Activated CD8-positive, alpha-beta memory T cell treated with anti-CD3 and anti-CD28 coated beads for 1 hour (primary cell): ENCODE measurements at places on chromosomes 5 and 9.

- DNase-seq, result no peak
These were observed 55.9 kb downstream of the UGCG start for GRCh38 chr9:111952559-111952958.

DNA sequence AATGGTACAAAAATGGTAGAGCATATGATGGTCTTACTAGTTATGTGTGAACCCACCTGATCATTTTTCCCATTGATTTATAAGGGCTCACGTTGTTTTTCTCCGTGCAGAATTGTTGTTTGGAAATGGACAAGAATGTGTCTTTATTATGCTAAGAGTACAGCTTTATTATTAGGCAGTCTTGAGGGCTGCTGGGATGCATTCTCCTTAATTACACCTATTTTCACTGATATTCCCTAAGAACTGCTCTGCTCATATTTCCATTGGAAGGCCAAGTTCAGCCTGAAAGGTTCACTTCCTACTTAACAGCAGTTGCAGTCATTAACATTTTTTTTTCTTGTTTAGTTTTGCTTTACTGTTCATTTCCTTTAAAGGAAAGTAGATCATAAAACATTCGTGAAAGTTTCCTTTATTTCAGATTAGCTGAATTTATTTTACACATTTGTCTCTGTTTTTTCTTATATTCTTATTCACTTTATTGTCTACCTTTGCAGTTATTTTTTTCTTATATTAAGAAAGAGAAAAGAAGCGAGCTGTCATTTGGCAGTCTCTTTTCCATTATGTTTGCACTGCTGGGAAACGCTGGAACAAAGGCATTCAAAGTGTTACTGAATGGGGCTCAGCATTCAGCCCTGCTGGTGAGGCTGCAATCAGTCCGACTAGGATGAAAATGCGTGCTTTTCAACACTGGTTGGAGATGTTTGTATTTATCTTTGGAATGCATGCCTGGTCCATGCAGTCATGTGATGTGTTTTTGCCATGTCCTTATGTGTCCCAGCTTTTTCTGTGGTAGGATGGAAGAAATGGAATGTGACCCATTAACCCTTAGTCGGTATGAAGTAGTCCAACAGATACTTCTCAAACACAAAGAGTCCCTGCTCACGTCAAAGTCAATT is 602.7 kb upstream of the ZNF608 start:
- DNase-seq, result no peak

GRCh38 chr5:137040641-137041340 is 458.3 kb downstream of the SPOCK1 start:
- no peak for DNase-seq

DNA sequence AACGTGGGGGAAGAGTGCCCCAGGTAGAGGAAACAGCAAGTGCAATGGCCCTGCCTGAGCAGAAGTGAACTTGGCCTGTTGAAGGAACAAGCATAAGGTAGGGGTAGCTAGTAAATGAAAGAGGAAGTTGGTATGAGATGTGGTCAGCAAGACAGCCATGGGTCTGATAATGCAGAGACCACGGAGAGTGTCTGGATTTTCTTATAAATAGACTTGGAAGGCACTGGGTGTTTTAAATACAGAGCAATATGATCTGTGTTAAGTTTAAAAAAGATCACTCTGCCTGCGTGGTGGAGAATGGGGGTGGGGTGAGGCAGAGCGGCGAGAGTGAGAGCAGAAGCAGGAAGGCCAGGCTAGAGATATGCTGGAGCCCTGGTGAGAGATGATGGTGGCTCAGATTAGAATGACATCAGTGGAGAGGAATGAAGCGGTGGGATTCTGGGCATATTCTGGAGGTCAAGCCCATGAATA is 4.2 kb downstream of the ADAM19 start:
- no peak for DNase-seq

DNA sequence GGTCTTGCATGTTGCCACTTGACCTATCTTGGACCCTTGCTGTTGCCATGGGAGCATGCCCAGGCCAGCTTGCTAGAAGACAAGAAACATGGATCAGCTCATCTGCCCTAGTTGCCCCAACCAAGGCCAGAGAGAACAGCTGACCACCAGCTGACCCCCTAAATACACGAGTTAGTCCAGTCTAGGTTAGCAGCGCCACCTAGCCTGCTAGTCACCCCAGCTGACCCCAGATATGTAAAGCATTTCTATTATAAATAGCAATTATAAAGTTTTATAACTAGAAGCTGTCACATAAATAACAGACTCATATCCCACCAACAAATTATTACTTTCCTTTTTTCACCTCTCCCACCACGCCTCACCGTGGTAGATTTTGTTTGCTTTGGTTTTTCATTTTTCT is 387.8 kb downstream of the RASEF start:
- DNase-seq, result no peak
